ENCODE measurements at places on chromosomes 3 and 15.

GRCh38 chr3:58658508-58658907 is 8.1 kb downstream of the FAM3D start:
- no peak for DNase-seq

DNA sequence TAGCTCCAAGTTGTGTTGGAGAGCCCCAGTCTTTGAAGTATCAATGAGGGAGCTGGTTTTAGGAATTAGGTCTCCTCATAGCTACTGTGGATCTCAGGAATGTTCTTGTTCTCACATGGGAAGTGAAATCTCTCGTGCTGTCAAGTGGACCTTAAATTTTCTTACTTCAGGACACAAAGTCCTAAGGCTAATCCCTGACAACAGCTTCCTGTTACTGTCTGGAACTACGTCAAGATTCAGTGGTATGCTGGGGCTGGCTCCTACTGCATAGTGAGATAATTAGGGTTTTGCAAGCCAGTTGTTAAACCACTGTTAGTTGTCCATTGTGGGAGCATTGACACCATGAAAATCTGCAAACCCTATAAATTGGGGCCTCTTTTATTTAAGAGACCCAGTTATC is 22.8 kb downstream of the MESP1 start:
- no peak for DNase-seq

- no peak for DNase-seq
Measured at GRCh38 chr3:61645148-61645547, 83.8 kb downstream of the PTPRG start.

- no peak for DNase-seq
Measured at GRCh38 chr15:98861188-98861587, 146.4 kb downstream of the PGPEP1L start.

GRCh38 chr3:151770956-151771355 is 37.2 kb downstream of the AADACL2 start:
- DNase-seq = no peak

- DNase-seq = no peak
Measured at GRCh38 chr3:33006571-33007286, 55.3 kb downstream of the CCR4 start.

DNA sequence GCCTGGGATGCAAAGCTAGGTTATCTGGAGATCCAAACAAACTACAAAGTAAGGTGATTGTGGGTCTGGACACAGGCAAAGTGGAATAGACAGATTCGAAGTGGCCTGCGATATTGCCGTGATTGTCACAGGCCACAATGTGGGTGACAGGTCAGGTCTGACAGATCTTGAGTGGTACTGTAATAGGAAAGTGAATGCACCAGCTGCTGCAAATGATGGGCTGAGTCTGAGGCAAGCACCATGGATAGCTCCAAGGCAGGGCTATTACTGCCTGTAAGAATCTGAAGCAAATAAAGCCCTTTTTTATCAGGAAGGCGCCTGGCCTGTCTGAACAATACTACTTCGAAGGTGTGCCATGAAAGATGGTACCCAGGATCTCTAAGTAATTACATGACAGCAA is 10.0 kb downstream of the ARMC8 start:
- DNase-seq = no peak

- no peak for DNase-seq
Measured at GRCh38 chr15:93917181-93917580, 314.2 kb upstream of the MCTP2 start.

DNA sequence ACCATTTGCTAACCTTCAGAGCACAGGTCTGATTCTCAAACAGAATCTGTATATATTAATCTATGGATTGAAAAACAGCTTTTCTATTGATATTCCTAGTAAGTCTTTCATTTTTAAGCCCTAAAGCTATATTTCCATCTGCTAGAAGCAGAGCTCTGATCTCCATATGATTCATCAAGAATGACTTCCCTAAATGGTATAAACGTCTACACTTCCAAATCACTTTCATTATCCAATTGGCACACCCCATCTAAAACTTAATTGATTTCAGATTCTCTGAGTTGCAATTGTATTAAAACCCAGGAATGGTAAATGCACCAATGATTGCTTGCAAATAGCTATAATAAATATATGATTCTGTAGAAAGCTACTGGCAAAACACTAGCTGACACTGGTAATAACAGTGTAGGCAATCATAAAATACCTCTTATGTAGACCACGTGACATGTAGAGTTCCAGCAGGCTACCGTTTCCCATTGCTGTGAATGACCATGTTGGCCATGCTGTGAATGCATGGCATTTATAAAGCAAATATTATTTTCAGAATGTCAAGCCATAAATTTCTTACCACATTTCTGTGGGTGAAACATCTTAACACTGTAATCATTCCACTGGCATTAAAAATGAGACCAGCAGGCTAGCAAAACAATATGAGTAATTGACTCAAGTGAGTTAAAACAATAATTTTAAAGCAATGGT is 226.0 kb downstream of the ZMAT3 start:
- no peak for DNase-seq

DNA sequence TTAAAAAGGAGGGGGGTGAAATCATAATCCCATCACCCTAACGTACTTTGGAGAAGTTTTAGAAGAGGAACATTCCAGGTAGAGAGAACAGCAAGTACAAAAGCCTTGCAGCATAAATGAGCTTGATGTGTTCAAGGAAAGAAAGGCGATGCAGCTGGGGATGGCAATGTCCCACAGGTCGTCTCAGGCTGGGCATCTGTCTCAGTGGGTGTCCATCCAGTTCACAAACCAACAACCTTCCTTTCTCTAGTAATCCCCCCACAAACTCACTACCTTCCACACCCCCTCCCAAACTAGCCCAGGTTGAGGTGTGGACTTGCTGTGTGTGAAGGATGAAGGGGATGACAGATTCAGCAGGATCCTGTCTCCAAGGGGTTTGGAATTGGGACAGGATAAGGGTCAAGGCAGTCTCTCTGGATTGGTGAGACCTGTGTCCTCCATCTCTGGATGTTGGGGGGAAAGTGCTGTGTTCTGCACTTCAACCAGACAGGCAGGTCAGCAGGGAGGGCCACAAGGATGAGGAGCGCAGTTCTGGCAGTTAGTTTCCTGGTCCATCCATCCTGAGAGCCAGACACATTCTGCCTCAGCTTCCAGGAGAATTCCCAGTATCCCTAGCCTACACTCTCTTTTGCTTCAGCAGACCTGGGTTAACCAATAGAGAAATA is 1.7 kb upstream of the ESYT3 start:
- no peak for DNase-seq

- DNase-seq = peak; percentile 78
Measured at GRCh38 chr3:183428447-183429211, at the start of gene MCF2L2. TSS of gene MCF2L2 (minus strand) at chr3:183428619. CDS start at chr3:183427977, 642 bp downstream.

- DNase-seq = no peak
Measured at GRCh38 chr3:144663456-144664436, 692.1 kb downstream of the DIPK2A start.

- DNase-seq = no peak
Measured at GRCh38 chr15:43941555-43941954, 114.8 kb downstream of the WDR76 start.

GRCh38 chr3:37219266-37219665 is 44.9 kb upstream of the LRRFIP2 start:
- no peak for DNase-seq

- DNase-seq = no peak
Measured at GRCh38 chr15:74630284-74631086, 14.8 kb downstream of the CLK3 start.

GRCh38 chr3:105866656-105867653 is 1.9 kb downstream of the CBLB start:
- DNase-seq = peak; percentile 5

GRCh38 chr3:40583691-40584090 is 58.9 kb downstream of the ZNF621 start:
- no peak for DNase-seq

Measured in activated CD4-positive, alpha-beta T cell treated with anti-CD3 and anti-CD28 coated beads for 4 hours (primary cell).